WERI-Rb-1 (cell line): ENCODE measurements at places on chromosomes 11 and 22.

DNA sequence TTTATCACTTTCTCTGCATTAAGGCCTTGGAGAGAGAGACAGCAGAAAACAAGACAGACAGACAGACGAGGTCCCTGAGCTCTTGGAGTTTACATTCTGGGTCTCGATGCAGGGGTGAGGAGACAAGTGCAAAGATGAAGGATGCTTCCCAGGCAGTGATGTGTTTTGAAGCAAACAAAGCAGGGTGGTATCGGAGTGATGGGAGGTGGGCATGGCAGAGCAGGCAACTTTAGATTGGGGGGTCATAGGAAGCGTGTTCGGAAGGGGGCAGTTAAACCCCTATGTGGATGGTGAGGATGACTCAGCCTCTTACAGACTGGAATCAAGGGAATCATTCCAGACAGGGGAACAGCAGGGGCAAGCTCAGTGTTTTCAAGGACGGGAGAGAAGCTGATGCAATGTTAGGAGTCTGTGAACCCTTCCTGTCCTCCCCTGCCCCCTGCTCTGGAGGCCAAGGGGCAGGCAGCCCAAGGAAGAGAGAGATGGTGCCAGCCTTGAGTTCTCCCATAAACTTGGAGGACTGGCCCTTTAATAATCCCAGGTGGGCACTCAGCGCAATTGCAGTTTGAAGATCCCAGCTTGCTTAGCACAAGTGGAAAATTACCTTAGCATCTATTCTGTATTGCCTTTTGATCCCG is 180.2 kb downstream of the CHST1 start:
- no peak for DNase-seq

DNA sequence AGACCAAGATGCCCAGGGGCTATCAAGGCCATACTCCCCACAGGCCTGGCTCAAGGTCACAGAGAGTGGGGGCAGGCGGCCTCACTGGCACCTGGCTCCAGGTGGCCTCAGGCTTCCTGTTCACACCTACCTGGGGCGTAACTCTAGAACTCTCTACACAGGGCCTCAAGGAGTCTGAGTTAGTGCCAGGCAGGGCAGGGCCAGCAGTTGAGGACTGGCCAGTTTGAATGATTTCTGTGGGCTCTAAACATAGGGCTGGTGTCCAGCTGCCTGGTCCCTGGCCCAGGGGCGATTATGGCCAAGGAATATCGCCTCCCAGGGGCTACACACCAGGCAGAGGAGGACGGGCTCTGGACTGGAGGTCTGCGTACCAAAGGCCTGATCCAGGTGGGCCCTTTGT is 79.2 kb downstream of the WNT7B start:
- DNase-seq: no peak

- DNase-seq: no peak
Measured at GRCh38 chr11:119578521-119579191, 150.3 kb downstream of the NECTIN1 start.

- no peak for DNase-seq
Measured at GRCh38 chr22:46747646-46748045, 9.6 kb upstream of the CERK start.

DNA sequence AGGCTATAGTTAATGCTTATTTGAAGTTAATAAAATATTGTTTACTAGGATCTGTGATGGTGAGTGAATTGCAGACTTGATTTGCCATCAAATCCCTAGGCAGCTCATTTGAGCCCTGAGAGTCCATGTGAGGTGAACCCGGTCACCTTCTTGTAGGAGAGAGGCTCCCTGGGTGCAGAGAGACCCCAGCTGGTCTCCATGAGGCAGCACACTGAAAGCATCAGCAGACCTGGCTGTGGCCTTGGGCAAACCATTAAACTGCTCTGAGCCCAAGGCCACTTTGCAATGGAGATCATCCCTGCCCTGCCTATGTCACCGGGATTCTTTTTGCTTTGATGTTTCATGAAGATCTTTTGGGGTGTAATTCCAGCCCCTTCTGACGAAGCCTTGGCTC is 125.2 kb downstream of the MICAL2 start:
- peak; percentile 81 for DNase-seq

GRCh38 chr11:72468289-72468688 is 34.0 kb upstream of the CLPB start:
- peak; percentile 24 for DNase-seq

- DNase-seq: no peak
Measured at GRCh38 chr11:45323601-45324249, 37.6 kb upstream of the SYT13 start.

GRCh38 chr11:19027829-19028595 is 32.5 kb downstream of the MRGPRX2 start:
- no peak for DNase-seq
